ENCODE measurements at places on chromosomes 7 and 10.

GRCh38 chr7:148650232-148650858 is 48.4 kb upstream of the CUL1 start:
- peak; percentile 57 for DNase-seq

GRCh38 chr10:22022257-22023032 is 18.9 kb upstream of the DNAJC1 start:
- no peak for DNase-seq

DNA sequence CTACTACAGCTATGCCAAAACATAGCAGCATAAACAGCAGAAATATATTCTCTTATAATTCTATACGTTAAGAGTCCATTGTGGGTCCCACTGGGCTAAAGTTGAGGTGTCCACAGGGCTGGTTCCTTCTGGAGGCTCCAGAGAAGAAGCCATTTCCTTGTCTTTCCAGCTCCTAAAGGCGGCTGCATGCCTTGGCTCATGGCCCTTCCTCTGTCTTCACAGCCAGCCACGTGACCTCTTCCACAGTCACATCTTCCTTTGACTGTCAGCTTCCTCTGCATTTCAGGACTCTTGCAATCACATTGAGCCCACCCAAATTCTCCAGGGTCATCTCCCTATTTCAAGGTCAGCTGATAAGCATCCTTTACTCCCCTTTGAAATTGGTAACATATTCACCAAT is 17.2 kb downstream of the NACAD start:
- no peak for DNase-seq

- DNase-seq = no peak
Observed at GRCh38 chr7:105982388-105982787, 19.3 kb downstream of the CDHR3 start.

DNA sequence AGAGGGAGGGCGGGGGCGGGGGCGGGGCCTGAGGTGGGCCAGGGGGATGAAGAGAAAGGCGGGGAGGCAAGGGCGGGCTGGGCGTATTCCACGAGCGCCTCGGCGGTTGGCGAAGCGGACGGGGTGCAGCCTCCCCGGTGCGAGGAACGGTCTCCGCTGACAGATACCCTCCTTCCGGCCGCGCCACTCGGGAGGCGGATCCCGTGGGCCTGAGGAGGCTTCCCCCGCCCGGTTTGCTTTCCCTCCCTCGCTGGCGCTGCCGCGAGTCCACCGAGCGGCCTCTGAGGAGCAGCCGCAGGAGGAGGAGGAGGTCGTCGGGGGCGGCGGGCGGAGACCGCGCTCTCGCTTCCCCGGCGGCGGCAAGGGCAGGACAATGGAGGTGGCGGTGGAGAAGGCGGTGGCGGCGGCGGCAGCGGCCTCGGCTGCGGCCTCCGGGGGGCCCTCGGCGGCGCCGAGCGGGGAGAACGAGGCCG is at the start of gene TRIM24:
Gene TRIM24, plus strand, starts transcription at position 84 of the 473 bp plus-strand sequence. Its CDS starts 290 bp downstream, at position 374.
- no peak for DNase-seq

DNA sequence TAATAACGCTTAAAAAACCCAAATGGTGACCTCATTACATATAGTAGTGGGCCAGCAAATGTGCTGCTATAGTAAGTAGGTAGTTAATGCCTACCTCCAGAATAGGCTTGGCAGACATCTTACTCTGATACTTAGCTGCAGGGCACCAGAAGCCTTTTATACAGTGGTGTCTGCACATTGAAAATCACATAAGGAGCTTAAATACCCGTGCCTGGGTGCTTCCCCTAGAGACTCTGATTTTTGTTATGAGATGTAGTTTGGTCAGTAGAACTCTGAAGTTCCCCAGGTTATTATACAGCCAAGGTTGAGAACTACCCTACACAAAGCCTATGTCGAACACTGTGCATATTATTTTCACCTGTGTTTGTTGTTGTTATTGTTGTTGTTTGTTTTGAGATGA is 47.2 kb downstream of the ANKIB1 start:
- no peak for DNase-seq

GRCh38 chr7:37352251-37352880 is 96.3 kb downstream of the ELMO1 start:
- DNase-seq = no peak

DNA sequence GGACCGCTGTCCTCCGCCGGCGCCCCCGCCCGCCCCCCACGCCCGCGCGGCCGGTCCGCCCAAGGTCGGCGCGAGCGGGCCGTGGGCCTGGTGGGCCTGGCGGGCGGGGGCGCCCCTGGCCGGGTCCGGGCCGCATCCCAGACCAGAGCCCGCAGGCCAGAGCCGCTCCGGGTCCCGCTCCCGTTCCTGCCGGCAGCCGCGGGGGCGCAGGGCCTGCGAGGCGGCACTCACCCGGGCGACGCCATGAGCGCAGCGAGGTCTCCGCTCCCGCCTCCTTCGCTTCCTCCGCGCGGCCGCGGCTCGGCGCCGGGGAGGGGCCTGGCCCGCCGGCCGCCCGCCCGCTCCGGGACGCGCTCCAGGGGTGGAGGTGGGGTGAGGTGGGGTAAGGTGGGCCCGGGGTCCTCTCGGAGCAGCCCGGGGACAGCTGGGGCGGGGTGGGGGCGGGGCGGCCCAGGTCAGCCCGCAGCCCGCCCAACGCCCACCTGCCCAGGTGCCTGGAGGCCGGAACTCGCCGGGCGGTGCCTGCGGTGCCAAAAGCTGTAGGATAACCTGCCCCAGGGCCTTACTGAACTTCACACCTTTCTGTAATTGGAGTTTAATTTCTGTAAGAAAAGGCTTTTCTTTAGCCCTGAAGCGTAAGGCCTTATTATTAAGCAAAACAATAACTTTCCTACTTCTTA is at the start of gene URGCP:
Gene URGCP, minus strand, starts transcription at position 266 of the 680 bp plus-strand sequence. Its CDS starts 21 bp downstream, at position 245.
- peak; percentile 78 for DNase-seq

DNA sequence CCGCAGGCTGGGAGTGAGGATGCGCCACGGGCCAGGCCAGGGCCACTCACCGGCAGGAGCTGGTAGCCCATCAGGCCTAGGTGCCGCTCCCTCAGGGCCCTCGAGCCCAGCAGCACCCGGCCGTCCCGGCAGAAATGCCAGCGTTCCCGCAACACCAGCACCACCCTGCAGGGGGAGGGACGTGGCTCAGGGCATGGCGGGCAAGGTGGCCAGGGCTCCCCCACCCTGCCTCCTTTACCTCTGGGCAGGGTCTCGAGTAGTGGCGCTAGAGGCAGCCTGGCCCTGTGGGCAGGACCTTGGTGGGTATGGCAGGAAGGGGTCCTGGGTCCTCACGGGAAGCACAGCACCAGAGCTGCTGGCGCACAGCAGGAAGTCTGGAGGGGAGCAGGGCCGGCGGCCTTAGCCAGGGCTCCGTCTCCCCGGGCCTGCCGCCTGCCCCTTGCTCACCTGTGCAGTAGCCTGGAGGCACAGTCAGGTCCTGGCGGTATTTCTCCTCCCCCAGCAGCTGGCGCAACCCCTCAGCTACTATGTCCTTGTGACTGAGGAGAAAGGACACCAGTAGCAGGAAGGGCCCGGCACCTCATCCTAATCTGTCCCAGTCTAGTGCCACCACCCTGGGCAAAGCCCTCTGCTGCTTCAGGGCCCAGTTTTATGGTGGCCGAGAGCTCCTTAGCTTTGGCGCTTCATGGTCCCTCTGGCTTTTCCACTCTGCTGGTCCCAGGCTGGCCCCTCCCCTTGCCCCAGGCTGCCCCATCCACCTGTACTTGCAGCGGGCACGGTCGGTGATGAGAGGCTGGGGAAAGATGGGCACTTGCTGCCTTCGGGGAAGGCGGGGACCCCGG is 3.5 kb downstream of the FASTK start:
- DNase-seq = peak; percentile 46

GRCh38 chr7:132354527-132354926 is 221.7 kb downstream of the PLXNA4 start:
- no peak for DNase-seq

GRCh38 chr7:44638611-44639557 is 32.5 kb downstream of the OGDH start:
- peak; percentile 80 for DNase-seq

DNA sequence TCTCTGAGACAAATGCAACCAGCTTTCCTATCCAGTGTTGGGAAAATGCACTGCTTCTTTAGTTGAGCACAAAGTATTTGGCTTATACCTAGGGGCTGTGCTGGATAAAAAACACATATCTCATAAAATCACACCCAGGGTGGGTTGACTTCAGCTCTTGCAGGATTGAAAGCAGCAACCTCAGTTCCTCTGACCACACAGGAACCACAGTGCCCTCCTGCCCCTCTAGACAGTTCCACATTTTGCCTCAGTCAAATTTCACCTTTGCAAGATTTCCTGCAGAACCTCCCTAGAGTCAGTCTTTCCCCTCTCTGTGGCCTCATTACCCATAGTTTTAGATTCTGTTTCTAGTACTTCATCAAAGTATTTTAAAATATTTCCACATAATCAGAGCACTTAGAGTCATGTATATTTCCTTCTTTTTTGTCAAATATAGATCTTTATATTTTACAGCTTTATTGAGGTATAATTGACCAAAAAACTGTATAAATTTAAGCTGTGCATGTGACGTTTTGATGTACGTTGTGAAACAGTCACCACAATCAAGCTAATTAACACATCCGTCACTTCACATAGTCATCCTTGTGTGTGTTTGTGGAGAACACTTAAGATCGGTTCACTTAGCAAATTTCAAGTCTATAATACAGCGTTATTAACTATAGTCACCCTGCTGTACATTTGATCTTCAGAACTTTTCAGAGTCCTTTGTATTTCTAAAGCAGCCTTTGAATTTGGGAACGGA is 37.0 kb upstream of the EGR2 start:
- no peak for DNase-seq

GRCh38 chr10:10722422-10722821 is 295.2 kb upstream of the CELF2 start:
- DNase-seq = no peak

- DNase-seq = no peak
Observed at GRCh38 chr7:91293136-91293535, 28.9 kb downstream of the FZD1 start.

- no peak for DNase-seq
Observed at GRCh38 chr10:58319599-58319998, 15.2 kb upstream of the UBE2D1 start.

Measured in AG08395 (cell line).